Stimulated activated CD8-positive, alpha-beta memory T cell treated with anti-CD3 and anti-CD28 coated beads, Interleukin-7, amount 100 ng/mL, for 48 hours (primary cell): ENCODE measurements at places on chromosomes 1 and 21.

DNA sequence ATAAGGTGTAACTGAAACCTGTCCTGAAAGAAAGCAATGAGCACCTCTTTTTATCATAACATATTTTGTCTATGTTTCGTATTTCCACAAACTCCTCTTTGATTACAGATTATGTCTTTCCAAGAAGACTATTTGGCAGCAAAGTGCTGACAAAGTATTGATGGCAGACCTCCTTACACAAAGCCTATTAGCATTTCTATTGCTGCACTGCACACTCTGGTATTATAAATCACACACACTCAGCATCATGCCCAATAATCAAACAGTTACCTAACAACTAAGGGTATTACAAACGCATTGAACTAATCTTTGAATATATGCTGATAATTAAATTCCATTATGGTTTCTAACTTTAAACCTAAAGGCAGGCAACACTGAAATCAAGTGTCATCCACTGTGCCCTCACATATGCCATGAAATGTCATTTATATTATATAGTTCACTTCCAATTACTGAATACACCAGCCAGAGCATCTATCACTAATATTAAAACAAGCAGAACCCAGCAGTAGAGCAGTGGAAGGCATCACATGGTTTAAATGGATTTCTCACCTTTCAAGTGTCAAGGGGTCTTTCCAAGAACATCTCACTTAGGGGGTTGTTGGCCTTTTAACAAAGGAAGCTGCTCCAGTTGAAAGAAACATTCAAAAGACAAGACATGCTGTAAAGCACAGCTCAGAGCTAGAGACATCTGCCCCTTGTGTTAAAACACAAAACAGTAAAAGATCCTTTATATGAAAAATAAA, 239.1 kb downstream of the RERE start:
- no peak for DNase-seq

DNA sequence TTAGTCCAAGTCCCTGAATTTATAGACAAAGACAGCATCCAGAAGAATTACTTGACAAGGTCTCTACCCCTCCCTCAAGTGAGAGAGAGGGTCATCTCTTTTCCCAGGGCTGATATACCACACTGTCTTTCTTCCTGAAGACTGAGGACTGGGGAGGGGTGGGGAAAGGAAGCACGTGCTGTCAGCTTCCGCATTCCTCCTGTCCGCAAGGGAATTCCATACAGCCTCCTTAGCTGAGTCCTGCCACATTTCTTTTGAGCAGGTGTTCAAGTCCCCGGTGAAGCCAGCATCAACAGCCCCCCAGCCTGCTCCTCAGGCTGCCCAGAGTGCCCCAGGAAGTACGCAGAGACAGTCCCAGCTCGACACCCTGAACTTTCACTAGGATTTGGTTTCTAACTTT, 34.2 kb downstream of the PCAT6 start:
- DNase-seq = no peak

DNA sequence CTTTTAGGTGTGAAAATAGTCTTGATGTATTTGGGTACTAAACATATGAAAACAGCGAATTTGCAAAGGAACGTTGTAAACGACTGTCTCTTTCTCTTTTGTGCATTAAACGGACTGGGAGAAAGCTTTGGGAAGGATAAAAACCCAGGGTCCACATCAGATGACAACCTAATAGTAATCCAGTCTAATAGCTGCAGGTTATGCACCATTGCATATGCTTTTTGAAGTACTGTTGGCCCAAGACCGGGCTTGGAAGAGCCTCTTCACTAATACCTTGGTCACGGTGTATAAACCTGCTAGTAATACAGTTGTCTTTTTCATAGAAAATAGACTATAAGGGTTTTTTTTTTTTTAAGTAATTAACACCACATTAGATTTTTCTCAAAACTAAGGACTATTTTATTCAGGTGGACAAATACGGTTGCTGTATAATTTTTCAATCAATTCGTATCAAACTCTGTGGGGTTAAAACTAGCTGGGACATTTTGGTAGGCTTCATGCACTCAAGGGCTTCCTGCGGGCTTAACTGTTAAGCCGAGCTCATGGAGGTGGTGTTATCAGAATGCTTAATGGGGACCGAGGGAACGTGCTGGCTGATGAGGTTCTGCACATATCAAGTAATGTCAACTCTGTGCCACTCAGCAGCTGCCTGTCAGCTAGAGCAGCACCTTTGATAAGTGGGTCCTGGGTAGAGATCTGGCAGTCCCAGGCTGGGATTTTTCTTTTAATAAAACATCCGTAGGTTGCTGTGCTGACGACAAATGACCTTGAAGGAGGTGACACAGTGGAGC, 2.1 kb downstream of the RYR2 start:
- DNase-seq = no peak

GRCh38 chr1:2636733-2637132, 3.9 kb upstream of the MMEL1 start:
- DNase-seq = no peak

- no peak for DNase-seq
Observed at GRCh38 chr1:202247837-202248795, 54.5 kb downstream of the LGR6 start.

DNA sequence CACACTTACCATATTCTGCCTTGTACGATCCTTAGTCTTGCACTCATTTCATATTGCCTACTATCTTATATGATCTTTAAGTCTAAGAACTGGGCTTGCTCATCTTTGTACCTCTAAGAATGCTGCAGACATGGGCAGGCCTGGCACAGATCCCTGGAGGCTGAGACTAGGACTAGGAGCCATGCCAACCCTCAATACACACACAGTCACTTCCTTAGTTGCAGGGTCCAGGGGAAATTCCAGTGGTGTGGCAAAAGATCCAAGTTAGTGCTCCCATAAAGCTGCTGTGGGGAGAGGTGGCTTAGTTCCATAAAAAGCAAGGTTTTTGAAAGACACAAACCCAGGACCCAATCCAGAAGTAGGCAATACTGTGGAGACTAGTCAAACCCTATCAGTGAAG, 59.9 kb downstream of the CYYR1 start:
- DNase-seq = no peak

DNA sequence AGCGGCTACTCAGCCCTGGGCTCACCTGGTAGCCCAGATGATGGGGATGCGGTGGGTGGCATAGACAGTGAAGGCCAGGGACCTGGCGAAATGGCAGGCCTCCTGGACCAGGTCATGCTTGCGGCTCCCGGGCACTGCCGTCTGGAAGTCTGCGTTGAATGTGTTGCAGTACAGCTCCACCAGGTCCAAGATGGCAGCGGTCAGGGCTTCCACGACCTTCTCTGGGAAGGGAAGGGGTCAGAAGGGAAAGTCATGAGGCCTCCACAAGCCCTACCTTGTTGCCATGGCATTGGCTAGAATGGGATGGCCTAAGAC, 38.8 kb downstream of the PIK3C2B start:
- no peak for DNase-seq

DNA sequence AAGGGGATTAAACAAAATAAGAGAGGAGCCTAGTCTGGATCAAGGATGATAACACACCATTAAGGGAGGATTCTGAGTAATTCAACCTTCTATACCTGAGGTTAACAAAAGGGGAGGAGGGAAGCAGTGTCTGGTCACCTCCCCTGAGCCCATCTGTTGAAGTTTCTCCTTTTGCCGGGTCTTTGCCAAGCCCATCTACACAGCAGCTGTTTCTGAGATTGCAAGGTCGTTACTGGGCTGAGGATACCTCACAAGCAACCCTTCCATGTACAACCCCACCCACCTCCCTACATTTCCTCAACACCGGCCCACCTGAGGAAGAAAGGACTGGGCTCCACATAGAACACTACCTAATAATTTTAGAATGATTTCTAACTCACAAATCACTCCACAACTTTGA, 26.3 kb downstream of the LRRC52 start:
- no peak for DNase-seq

DNA sequence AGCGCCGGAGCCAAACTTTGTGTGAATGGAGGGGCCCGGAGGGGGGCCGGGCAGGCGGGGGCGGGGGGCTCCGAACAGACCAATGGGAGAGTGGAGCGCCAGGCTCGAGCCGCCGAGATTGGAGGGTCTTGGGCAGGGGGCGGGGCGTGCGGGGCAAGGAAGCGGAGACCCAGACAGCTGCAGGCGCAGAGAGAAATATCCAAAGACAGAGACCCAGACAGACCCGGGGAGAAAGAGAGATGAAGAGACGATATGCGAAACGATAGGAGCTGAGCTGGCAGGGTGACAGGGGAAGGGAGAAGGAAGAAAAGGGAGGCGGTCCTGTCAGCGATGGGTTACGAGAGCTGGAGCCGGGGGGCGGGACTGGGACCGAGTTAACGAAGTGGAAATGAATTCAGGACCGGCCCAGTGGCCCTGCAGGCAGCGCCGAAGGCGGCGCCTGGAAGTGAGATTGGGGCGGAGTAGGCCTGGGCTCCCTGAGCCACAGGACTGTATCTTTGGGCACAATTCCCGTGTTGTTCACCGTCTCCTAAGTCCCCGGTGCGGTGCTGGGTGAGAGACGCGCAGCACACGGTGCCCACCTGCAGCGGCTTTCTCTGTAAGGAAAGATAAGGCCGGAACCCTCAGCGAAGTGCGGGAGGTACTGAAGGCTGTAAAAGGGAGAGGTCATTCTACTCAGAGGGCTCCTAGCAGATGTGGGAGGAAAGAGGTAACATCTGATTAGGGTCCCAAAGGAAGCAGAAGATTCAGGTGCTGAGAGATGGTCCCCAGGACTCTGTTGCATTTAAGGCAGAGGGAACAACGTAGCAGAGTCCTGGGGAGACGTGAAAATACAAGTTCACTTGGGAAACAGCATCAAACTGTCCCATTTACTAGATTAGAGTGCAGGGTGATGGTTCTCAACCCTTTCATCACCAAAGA, 543 bp upstream of the KCNJ10 start:
- peak; percentile 46 for DNase-seq

DNA sequence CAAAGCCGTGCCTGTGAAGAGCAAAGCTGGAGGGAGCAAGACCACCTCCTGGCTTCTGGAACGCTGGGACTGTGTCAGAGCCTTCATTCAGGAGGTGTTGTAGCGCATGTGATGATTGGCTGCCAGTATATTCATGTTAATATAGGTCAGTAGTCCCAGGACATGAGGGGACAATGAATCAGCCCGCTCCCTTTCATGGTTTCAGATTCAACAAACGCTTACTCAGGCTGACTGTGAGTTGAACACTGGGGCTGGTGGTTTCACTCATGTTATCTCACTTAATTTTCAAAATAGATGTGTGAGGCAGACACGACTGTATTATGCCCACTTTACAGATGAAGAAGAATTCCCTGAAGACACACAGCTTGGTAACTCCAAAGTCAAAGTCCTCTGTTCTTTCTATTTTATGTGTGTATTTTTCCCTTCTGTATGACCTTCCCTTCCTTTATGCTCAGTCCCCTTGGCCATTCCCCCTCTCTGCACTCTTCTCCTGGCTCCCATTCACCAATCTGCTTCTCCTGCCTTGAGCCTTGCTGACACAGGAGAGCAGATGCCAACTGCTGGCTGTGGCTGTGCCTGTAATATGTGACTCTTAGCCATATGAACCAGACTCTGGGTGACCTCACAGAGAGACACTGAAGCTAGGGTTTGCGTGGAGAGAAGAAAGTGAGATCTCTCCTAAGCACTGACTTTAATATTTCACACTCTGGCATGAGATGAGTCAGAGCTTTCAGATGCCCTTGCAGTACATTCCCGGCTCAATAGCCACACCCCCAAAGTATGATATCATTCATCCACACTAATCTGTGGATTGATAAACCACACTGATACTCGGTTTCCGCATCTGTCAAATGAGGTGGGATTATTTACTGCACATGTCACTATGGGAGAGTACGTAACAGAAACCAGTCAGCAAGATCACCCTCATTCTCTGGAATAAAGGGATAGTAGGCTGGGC, 31.4 kb upstream of the KIRREL1 start:
- DNase-seq = no peak

DNA sequence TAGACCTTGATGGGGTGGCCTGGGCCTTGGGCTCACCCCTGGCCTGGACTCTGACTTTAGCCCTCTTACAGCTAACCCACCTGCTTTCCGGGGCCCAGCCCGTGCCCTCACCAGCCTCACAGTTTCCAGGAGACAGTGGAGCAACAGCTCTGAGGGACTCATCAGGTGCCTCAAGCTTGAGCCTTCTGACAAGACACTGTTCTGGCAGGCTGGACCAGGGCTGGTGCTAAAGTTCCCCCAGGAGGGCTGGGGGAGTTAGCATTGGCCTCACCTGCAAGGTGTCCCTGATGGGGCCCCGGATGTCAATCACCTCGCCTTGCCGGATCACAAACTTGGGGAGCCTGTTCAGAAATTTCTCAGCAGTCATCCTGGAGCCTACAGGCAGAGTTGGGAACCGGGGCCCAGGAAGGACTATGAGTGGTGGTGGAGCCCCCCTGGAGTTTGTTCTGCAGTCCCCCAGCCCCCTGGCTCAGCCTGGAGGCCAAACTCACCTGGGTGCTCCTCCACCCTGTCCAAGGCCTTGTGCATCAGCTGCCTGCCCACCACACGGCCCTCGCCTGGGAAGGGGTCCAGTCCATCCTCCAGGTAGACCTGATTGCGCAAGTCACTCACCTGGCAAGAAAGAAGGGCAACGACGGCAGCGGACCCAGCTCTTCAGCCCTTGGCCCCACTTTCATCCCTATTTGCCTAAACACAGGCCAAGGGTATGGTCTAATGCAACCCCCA, 4.1 kb downstream of the SH3BGRL3 start:
- no peak for DNase-seq

DNA sequence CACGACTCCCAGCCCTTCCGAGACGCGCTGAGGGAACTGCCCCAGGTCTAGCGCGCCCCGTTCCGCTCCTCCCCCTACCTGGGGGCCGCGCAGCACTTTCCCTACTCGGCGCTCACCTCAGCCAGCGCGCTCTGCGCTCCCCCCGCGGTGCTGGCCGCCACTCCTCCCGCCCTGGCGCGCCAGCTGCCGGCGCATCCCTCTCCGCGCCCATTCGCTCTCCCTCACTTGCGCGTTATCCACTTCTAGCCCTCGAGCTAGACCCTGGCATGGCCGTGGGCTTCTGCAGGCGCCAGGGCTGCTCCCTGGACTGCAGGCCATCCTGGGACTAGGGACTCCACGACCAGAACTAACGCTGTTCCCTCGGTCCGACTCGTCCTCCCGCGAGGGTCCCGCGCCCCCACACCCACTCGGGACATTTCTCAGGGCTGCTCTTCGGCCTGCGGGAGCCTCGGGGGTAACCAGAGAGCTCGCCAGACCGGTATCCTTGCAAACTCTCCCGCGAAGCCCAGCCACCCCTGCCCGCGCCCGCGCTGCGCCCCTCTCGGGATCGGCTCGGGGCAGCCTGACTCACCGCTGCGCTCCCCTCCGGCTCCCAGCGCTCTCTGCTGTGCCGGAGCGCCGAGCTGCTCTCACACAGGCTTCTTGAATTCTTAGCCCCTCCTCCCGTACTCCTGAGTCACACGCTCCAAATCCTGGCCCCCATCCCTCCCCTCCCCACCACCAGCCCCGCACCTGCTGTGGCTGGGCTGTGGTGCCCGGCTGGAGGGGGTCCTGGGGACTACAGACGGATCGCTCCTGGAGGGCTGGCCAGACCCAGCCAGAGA, at the start of gene NGF:
NGF (minus strand) TSS at position 617 of the 824 bp plus-strand sequence. CDS start 51,454 bp downstream, outside the sequence.
- no peak for DNase-seq

- DNase-seq = no peak
Observed at GRCh38 chr1:221641811-221642210, 100.1 kb downstream of the DUSP10 start.

DNA sequence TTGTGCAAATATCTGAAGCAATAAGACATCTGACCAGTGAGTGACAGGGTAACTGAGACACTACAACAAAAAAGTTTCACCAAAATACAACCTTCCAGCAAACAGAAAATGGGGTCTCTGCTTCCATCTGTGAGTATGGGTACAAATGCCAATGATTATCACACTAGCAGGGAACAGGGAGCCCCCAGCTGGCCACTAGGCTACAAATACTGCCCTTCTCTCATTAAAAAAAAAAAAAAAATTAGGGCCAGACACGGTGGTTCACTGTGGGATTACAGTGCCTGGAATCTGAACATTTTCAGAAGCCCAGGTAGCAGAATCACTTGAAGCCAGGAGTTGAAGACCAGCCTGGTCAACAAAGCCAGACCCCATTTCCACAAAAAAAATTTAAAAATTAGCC, 48.4 kb upstream of the EDARADD start:
- no peak for DNase-seq
